GM03348 (cell line): ENCODE measurements at places on chromosomes 11 and 22.
A peak's percentile ranks its signal among the peaks of the same experiment; 100 is the strongest.

- peak; percentile 75 for DNase-seq
Measured at GRCh38 chr11:84800755-84801346, 826.3 kb downstream of the DLG2 start.

DNA sequence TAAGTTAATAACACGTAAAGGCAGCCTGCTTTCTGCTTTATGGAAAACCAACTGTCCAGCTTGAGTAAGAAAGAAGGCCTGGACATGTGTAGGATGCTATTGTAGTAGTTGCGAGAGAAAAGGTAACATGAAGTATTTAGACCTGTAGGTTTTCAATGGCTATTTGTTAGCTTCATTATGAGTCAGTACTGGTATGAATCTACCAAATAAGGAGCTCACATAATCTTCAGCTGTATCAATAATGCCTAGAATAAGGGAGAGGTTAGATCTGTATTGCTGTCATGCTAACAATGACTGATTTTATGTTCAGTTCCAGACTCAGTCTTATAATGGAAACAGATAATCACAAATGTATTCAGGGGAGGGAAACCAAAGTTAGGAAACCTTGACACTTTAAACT is 550.3 kb downstream of the CNTN5 start:
- DNase-seq: no peak

GRCh38 chr11:14445542-14446530 is 53.8 kb downstream of the COPB1 start:
- DNase-seq: peak; percentile 38

DNA sequence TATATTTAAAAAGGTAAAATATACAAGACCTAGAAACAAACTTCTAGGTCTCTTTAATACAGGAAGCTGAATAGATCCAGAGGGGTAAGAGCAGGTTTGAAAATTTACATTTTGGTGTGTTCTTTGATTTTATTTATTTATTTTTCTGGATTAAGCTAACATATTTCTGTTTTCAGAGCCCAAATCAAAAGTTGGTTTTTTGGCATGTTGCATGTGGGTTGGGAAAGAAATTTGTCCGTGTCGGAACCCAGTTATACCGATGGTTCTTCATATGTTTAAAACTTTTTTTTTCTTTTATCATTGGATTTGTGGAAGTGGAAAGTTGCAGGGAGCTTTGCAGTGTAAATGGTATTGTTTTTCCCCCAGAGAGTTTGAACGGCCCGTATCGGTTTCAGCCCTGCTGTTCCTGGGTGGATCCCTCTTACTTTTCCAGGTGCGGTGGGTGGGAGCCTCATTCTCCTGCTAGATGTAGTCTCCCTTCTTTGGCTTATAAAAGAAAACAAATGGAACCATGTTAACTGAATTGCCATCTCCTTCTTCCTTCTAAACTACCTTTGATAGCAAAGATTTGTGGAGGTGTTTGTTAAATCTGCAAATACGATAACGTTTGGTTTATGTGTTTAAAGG is 746 bp downstream of the CTNND1 start:
- no peak for DNase-seq

GRCh38 chr11:59062602-59063529 is 23.2 kb upstream of the GLYATL1B start:
- DNase-seq: no peak

- no peak for DNase-seq
Measured at GRCh38 chr11:535210-535518, 212 bp downstream of the HRAS start.

DNA sequence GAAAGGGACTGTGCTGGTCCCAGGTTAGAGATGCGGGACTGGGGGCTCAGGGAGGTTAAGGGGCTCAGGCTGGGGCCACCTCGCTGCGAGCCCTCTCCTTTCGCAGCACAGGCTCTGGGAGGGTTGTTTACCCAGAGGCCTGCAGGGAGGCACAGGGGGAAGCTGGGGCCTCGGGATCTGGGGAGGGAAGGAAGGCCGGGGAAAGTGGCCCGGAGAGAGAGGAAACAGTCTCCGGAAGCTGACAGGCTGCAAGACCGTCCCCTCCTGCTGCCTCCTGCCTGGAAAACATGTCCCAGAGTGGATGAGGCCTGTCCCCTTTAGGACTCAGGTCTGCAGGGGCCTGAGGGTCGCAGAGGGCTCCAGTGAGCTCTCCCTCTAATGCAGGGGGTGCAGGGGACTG is 45.4 kb downstream of the MYO7A start:
- DNase-seq: no peak

- peak; percentile 77 for DNase-seq
Measured at GRCh38 chr11:36500315-36500721, 9.8 kb downstream of the TRAF6 start.

DNA sequence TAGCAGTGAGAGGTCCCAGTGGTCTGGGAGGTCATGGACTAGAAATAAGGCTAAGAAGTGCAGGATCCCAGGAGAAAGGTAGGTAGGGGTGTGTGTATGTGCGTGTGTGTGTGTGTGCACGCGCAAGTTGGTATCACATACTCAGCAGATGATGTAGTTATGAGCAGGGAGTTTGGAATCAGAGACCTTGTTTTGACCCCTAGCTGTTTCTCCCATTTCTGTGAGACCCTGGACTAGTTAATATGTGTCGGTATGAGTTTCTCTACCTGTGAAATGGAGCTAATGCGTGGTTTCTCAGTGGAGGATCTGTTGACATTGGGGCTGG is 1.3 kb downstream of the SERPING1 start:
- peak; percentile 39 for DNase-seq

- DNase-seq: no peak
Measured at GRCh38 chr11:120586728-120587127, 75.2 kb downstream of the GRIK4 start.

DNA sequence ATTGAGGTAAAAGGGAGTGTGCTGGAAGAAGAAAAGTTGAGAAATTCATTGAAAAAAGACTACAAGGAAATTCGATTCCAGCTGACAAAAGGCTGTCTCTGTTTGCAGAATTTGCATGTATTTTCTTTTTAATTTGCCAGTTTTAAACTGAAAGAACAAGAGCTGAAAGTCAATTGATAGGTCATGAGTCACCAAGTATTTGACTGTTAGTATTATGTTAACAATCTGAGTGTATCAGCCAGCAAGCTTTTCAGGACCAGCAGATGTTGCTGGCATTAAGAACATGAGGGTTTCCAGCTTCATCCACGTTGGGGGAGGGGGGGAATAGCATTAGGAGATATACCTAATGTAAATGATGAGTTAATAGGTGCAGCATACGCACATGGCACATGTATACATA is 726.7 kb downstream of the METTL15 start:
- DNase-seq: peak; percentile 13

GRCh38 chr11:68269414-68270081 is 2.2 kb downstream of the C11orf24 start:
- peak; percentile 79 for DNase-seq

DNA sequence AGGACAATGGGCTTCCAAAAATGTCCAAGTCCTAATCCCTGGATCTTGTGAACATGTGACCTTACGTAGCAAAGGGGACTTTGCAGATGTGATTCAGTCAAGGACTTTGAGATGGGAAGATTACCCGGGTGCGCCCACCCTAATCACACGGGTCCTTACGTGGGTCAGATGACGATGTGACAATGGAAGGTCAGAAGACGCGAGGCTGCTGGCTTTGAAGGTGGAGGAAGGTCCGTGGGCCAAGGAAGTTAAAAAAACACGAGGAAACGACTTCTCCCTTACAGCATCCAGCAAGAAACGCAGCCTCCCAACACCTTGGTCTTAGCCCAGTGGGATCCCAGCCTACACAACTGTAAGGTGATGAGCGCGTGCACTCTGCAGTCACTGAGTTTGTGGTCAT is 860.1 kb downstream of the TBC1D22A start:
- DNase-seq: no peak

GRCh38 chr11:77026743-77027142 is 7.5 kb upstream of the B3GNT6 start:
- no peak for DNase-seq

DNA sequence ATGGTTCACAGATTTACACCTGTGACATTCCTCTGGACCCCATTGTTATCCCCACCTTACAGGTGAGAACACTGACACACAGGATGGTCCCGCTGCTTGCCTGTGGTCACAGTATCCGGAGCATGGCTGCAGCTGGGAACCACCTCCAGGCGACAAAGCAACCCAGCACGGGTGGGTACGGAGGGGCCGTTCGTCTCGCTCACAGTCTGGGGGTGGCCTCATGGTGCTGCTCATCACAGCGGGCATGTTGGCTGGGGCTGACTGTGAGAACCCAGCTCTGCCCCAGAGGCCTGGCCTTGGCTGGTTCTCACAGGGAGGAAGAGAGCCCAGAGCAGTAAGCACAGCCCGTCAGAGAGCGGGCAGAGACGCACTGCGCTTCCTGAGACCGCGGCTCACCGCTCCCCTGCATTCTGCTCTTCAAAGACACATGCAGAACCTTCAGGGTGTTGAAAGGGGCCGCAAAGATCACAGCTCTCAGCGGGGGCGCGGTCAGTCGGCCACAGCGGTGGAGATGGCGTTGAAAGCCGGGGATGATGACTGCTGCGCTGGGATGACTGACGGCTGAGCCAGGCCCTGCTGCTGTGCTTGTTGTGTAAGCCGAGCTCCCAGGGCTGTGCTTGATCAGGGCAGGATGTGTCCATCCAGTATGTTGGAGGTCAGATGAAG is 423.0 kb downstream of the BRD1 start:
- DNase-seq: no peak

DNA sequence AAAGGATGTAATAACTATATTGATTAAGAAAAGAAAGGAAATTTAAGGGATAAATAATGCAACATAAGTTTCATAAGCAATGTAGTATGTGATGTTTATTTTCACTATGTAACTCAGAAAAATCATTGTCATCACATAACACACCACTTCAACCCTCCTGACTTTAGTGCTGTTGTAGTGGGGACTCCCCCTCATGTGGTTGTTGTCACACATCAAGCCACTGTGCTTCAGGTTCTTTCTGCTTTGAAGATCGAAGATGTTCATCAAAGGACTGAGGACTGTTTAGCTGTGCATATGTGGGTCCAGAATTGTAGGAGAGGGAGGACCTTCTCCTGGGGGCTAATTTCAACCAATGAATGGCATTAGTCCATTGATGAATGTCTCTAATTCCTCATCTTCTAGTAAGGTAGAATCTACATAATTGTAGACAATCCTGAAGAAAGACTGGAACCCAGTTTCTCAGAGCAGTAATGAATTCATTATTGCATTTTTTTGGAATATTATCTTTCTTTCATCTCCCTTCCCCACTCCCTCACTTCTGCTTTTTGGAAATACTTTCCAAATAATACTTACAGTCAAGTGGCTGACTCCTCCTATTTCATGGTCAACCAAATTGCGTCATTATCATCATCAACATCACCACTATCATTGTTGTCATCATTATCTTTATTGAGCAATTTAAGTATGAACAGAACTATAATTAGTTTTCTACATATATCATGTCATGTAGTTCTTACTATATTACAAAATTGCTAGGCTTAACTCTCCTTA is 9.8 kb upstream of the CARD16 start:
- DNase-seq: no peak

GRCh38 chr11:74429205-74429604 is 31.0 kb upstream of the PGM2L1 start:
- no peak for DNase-seq

GRCh38 chr22:44192098-44192815 is 11.5 kb downstream of the PARVG start:
- DNase-seq: no peak

DNA sequence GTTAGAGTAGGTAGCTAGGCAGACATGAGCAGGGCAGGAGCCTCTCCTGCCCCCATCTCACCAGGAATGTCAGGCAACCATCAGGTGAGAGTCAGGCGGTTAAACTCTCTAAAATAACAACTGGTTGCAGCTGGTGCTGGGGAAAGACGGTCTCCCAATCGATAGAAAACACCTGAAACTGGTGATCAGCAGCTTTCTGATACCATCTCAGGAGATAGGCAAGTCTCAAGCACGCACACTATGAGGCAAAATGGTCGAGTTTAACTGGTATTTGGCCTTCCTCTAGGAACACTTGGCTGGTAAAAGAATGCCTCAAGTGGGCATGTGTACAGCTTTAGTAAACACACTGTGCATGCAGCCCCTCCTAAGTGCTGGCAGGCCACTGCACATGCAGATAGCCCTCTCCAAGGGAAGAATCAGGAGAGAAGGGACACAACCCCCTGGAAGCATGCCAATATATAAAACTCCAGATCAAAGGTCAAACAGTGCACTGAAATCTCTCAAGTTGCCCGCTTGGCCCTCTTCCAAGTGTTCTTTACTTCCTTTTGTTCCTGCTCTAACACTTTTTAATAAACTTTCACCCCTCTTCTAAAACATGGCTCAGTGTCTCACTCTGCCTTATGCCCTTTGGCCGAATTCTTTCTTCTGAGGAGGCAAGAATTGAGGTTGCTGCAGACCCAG is 88.7 kb downstream of the USP35 start:
- DNase-seq: no peak

DNA sequence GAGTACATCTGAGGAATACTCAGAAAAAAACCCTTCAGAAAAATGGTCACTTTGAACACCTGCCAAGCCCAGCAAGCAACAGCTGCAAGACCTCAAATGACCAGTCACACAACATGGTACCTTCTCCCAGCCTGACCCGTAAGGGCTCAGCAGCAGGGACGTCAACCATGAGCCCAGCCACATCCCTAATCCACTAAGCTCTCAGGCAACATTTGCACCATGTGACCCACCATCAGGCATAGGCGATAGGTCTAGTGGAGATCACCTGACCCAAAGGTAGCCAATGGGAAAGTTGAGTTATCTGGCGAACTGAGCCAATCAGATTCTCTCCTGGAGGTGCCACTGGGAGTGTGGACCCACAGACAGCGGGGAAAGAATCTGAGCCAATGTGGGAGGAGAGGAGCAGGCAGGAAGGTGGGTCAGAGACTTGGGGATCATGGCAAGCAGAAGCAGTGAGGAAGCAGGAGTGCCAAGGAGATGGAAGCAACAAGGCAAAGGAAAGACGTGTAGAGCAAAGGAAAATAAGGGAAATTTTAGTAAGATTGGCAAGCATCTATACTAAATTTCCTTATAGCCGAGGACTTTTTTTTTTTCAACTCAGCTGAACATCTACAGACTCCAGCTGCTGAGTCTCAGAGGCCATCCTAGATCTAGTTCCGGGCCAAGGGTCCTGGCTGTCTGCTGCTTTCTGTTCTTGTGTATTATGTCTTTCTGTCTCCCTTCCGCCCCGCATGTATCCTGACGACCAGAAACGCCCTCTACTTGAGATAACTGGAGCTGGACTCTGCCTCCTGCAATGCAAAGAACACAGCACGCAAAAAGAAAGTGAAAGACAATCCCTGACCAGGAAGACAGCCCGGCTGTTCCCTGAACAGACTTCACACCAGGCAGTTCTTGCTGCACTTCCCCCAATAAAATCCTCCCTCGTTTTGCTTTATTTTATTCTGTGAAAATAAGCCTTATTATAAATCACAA is 11.0 kb upstream of the PLAAT2 start:
- peak; percentile 54 for DNase-seq

GRCh38 chr11:68430801-68431200 is 29.8 kb upstream of the PPP6R3 start:
- no peak for DNase-seq

GRCh38 chr11:82229341-82229740 is 504.3 kb downstream of the FAM181B start:
- DNase-seq: no peak

GRCh38 chr11:98564881-98565280 is 455.9 kb upstream of the CNTN5 start:
- DNase-seq: no peak

- peak; percentile 46 for DNase-seq
Measured at GRCh38 chr11:12727563-12728211, 53.5 kb downstream of the TEAD1 start.
